Stimulated activated CD8-positive, alpha-beta memory T cell treated with anti-CD3 and anti-CD28 coated beads, Interleukin-15, amount 100 ng/mL, for 48 hours (primary cell): ENCODE measurements at places on chromosomes 4 and X.
A peak's percentile ranks its signal among the peaks of the same experiment; 100 is the strongest.

DNA sequence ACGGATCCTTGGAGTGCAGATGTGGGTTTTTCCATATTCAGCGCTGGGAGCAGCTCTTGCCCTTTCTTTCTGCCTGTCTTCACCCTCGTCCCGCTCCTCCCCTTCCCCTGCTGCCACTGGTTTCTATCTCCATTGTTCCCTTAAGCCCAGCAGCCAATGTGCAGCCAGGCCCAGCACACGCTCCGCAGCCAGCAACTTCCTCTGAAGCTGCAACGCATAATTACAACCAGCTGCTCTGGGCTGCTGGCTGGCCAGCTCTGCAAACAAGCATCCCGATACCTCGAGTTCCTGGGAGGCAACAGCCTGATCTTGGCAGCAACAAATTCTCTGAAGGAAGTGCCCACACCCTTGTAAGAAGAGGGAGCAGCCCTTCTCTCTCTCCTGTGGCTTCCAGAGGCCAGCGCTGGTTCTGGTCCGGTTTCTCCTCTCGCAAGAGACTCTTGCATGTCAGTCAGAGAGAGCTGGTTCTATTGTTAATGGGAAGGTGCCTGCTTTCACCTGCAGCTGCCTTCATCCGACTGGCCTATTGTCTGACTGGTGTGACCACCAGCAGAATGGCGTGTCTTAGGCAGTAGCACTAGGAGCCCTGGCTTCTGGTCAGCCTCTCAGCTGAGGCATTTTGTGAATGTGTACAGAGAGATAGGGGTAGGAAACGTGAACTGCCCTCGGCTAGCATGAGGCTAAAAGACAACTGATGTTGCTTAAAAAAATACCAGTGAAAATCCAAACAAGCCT is 83.8 kb upstream of the MAML3 start:
- DNase-seq = no peak

- DNase-seq = no peak
These were observed 22.2 kb downstream of the RBPJ start for GRCh38 chr4:26343038-26343398.

DNA sequence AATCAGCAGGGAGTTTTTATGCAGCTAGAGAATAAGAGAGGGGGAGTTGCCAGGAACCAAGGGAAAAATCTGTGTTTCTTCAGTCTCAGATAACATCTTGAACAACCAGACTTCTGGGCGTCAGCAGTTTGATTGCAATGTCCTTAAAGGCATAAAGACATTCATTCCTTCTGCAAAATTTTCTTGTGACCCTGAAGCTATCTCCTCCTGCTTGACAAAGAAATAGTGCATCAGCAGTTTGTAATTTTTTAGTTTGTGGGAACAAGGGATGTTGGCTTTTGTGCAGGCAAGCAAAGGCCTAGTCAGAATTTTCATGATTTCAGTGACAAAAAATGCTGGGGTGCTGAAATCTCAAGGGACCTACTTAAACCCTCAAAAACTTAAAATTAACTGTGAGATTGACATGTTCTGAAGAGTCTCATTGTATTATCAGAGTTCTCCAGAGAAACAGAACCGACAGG is 125.8 kb upstream of the UNC5C start:
- no peak for DNase-seq

GRCh38 chr4:133000012-133000411 is 149.1 kb upstream of the PCDH10 start:
- DNase-seq = no peak

GRCh38 chr4:159041054-159042034 is 61.5 kb upstream of the RAPGEF2 start:
- no peak for DNase-seq

DNA sequence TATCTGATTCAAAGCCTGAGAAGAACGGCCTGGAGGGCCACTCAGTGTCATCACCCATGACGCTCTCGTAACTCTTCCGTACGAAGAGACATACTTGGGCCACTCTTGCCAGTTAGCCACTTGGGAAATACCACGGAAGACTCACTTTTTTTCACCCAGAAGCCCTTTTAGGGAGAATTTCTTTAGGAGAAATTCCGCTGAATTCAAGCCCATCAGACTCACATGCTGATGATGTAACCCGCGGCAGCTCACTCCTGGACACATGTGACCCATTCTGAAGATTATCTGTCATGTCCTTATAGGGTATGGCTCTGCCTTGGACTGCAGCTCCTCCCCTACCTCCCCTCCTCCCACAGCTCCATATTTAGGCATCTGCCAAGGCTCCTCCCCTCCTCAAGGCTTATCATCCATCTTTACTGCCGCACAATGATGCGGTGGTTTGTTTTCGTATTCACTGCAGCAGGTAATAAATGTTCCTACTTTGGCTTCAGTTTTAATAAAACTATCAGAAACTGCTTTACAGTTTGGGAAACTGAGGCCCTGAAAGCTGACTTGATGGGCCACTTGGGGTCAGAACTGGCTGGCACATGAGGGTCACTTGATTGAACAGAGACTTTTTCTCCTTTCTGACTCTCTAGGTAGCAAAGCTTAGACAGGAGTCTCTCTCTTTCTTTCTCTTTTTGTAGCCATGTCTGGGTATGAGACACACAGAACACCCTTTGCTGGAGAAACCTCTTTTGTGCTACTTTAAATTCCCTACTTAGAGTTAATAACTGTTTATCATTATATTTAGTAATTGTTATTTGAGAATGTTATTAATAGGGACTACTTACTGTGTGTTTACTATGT is 42.1 kb downstream of the RHOH start:
- DNase-seq = peak; percentile 78

- DNase-seq = no peak
These were observed 120.3 kb downstream of the MAD2L1 start for GRCh38 chr4:119946359-119946758.

DNA sequence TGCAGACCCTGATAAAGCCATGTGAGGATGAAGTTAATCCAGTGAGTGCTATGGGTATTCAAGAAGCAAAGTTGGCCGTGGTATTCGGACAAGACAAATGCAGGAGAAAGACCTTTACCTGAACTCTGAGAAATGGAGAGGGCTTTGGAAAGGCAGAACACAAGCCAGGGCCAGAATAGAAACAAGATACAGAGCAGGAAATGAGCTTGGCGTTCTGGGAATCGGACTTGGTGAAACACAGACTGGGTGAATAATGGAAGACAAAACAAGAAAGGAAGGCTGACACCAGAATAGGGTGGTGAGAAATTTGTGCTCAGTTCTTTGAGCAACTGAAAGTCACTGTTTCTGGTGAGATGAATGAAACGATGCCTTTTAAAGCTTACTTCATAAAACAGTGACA is 83.3 kb downstream of the VEGFC start:
- no peak for DNase-seq

DNA sequence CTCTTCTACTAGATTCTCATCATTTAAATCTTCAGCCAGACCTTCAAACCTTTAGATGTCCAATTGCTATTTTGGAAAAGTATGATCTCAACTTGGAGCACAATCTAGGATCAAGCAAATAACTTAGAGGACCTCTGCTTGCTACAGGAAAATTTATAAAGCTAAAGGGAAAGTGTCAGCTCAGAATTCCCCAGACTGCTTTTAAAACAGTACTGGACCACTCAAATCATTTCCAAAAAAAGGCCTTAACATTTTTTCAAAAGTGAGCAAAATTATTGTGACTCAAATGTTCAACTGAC is 169.8 kb downstream of the PARM1 start:
- DNase-seq = no peak

DNA sequence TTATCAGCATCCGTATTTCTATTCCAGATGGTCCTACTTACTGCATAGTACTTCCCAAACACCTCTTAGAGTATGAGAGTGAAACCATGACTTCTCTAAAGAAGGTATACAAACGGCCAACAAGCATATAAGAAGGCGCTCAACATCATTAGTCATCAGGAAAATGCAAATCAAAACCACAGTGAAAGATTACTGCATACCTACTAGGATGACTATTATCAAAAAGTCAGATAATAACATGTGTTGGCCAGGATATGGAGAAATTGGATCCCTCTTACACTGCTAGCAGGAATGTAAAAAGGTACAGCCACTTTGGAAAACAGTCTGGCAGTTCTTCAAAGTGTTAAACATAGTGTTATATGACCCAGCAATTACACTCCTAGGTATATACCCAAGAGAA is 215.3 kb upstream of the CXorf66 start:
- no peak for DNase-seq

DNA sequence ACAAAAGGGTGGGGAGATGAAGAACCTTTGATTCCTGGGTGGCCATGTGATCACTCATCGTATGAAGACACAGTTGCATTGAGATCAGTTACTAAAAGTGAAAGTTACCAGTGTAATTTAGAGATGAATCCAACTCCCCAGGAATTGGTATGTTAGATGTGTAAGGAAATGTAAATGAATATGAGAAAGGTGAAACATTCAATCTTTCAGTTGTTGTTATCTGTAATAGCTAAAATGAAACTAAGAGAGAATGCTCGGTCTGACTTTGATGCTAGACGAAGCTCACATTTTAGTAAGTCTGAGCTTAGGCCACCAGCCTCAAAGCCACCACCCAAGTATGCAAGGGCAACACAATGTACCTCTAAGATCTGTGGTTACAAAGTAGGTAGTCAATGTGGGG is 194.3 kb upstream of the POF1B start:
- DNase-seq = no peak

- DNase-seq = no peak
These were observed 1212.2 kb upstream of the TENM3 start for GRCh38 chr4:181030961-181031360.

GRCh38 chr4:7962609-7963508 is 23.2 kb upstream of the AFAP1 start:
- no peak for DNase-seq

DNA sequence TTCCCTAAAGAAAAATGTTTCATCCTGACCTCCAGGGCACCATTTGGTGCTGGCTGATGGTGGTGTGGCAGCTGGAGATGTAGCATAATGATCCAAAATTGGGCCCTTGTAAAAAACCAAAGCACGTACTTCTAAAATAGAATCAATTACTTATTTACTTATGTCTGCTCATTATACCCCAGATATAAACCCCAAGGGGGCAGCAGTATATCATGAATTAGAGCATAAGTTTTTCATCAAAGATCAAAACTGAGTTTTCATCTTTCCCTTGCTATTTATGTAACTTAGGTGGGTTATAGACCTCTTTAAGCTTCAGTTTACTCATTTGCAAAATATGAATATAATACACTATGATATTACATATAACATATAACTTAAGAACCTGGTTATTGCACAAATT is 241.1 kb downstream of the TACR3 start:
- no peak for DNase-seq

DNA sequence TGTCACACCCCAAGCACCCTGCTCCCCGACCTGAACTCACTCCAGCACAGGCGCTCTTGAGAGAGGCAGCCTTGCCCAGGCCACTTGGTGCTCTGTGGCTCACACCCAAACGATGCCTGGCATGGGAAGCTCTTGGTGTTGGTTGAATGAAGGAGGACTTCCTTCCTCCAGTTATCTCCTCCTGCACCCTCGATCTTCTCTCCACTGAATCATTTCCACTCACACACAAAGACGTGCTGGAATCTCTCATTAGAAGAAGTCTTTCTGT is 90.5 kb upstream of the TRIM2 start:
- no peak for DNase-seq

- DNase-seq = no peak
These were observed 2.3 kb upstream of the SYTL5 start for GRCh38 chrX:38004046-38004445.

GRCh38 chr4:60759518-60760245 is 440.4 kb upstream of the ADGRL3 start:
- no peak for DNase-seq

- no peak for DNase-seq
These were observed 8.7 kb upstream of the PPP3CA start for GRCh38 chr4:101355767-101356702.

DNA sequence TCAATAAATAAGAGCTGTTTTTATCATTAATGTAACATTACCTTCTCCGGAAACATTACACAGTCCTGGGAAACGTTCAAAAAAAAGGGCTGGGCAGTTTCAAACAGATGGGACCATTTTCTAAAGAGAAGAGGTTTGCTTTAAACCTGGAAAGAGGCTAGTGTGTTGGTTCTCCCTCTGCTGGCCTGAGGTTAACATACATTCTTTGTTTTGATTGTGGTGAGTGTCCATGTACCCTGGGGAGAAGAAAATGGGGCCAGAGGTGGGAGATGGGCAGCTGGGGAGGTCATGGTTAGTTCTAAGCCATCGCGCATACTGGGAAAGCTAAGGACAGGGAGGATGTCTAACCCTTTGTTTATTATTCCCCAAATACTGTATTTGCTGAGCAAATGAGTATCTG is 194.7 kb downstream of the CPEB2 start:
- no peak for DNase-seq

GRCh38 chr4:8410641-8411271 is 29.8 kb downstream of the ACOX3 start:
- no peak for DNase-seq

DNA sequence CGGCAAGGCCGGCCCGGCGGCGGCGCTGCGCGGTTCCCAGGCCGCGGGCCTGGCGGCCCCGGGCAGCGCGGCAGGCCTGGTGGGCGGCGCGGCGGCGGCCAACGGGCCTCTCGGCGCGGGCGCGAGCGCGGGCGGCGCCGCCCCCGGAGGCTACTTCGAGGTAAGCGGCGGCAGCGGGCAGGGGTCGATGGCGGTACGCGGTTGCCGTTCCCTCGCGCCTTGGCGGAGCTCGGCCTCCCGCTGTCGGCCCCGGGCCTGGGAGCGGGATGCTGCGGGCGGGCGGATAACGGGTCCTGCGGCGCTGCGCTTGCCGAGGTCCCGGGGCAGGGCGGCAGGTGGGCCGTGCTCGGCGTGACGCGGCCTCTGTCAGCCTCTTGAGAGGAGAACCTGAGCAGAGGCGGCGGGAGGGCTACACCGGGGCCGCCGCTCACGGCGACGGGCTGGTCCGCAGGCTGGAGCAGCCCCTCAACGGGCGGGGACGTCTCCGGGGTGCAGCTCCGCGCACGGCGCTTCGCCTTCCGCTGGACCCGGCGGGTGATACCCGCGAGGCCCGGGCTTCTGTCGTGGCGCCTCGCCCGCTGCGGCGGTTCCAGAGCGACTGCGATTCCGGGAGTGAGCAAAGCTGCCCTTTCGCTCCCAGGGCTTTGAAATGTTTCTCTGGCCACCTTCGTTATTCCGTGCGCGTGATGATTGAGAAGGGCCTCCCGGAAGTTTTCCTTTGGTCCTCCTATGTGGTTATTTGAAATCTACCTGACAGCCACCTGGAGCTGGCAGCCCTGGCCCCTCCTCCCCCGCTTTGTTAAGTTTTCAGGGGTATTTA is 774 bp downstream of the FAM193A start:
- DNase-seq = peak; percentile 39

DNA sequence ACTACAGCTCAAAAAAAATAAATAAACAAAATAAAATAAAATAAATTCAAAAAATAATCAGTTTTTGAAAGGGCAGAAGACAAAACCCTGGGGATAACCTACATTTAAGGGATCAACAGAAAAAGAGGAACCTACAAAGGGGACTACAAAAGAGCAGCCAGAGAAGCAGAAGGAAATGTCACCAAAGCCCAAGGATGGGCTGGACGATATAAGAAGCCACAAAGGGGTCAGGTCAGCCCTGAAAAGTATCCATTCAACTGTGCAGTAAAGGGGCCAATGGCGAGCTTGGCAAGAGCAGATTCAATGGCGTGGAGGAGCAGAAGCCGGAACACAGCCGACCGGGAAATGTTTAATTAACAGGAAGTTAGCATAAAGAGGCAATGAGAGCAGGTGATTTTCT is 16.9 kb downstream of the ACOT9 start:
- DNase-seq = no peak
